ENCODE measurements at places on chromosomes 5 and 9. TPM values are rescaled to one million over a fixed set of nuclear protein-coding genes. Genes with fewer than 3 reads are reported as not detected.

Gene MAMDC4
- total RNA-seq: 7.4 TPM

Gene SLC26A2
- total RNA-seq: 19.5 TPM

Gene GPR150
- not detected for total RNA-seq

Gene SLC34A1
- total RNA-seq: 0.10 TPM

Gene FOXD4L6
- total RNA-seq: 0.13 TPM

Gene PCDHGA9
- 0.29 TPM for total RNA-seq

Gene PCDHA9
- not detected for total RNA-seq

Gene SLC6A18
- total RNA-seq: not detected

Gene NMUR2
- not detected for total RNA-seq

Gene HTR4
- total RNA-seq: not detected

Gene DPYSL3
- 50.1 TPM for total RNA-seq

Gene FAM221B
- not detected for total RNA-seq

Data from HT1080 (cell line).